ENCODE measurements at places on chromosomes 12 and 14. TPM values are rescaled to one million over a fixed set of nuclear protein-coding genes. Genes with fewer than 3 reads are reported as not detected.

CLEC1B gene
- total RNA-seq = not detected

NRIP2 gene
- 0.64 TPM for total RNA-seq

INHBE gene
- total RNA-seq = 12.2 TPM

BEST3 gene
- 40.9 TPM for total RNA-seq

OR4K2 gene
- total RNA-seq = not detected
